HCT116 (cell line): ENCODE measurements at places on chromosomes 11 and 22.

- no peak for DNase-seq
Measured at GRCh38 chr11:44005956-44006355, 41.8 kb upstream of the ACCSL start.

DNA sequence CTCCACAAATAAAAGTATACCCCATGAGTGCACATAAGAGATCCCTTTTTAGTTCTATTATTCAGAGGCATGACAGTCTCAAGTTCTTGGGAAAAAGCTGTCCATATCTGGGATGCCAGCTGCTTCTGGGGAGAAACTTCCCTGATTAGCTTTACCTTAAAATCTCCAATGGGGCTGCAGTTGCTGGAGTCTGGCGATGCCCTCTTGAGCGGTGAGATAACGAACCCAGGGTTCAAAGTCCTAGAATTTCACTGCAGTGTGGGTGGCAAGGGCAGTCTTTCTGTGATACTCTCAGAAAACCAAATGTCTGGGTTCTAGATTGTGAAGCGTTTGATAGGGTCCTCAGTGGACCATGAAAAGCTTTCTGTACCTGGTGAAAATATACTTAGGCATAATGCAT lies 7.4 kb upstream of the PRR33 start:
- DNase-seq = no peak

DNA sequence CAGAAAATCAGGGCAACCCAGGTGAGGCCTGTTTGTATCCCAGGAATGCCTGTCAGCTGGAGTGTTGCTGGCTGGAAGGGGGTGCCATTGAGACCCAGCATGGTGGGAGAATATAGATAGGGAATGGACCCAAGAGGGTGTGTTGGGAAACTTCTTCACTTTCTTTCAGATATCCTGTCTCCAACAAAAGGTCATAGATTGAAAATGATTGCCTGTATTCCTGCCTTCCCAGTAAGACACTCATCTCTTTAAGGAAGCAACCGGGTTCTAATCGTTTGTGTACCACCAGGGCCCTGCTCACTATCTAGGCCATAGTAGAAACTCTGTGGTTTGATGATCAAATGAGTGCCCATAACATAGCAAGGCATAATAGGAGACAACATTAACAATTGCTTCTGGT lies at the start of gene OR51I1:
OR51I1 (minus strand) TSS at position 101 of the 400 bp plus-strand sequence; CDS start at position 101, 0 bp downstream.
- no peak for DNase-seq

- peak; percentile 22 for DNase-seq
Measured at GRCh38 chr11:7892840-7893254, 38.2 kb downstream of the OR10A6 start.

DNA sequence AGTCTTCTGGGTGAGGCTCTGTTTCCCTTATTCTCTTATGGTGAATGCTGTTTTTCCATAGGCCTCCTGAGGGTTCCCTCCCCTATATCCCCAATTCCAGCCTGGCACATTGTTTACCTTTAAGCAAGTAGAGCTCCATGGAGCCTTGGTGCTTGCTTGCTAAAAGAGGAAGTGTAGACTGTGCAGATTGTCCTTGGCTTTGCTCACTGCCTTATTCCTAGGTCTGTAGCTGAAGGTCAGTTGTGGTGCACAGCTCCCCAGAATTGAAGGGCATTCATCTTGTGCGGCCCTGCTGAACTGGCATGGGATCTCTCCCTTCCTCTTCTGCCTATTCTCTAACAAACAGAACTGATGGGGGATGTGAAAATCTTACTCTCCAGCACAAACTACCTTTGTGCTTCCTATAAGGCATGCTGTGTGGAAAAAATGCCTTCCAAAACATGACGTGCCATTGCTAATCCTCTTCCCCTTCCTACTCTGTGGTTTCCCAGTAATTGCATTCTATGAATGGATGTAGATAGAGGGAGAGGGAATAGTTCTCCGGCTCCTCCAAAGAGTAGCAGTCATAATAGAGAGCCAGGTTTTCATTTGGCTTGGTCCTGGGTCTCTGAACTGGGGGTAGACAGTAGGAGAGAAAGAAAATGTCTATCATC lies 34.2 kb upstream of the PLET1 start:
- DNase-seq = no peak

GRCh38 chr22:46660604-46661201 lies 40.5 kb downstream of the GRAMD4 start:
- no peak for DNase-seq

GRCh38 chr11:22742157-22742613 lies 75.8 kb downstream of the GAS2 start:
- DNase-seq = no peak

GRCh38 chr11:6319001-6319703 lies 1.1 kb downstream of the CAVIN3 start:
- no peak for DNase-seq

DNA sequence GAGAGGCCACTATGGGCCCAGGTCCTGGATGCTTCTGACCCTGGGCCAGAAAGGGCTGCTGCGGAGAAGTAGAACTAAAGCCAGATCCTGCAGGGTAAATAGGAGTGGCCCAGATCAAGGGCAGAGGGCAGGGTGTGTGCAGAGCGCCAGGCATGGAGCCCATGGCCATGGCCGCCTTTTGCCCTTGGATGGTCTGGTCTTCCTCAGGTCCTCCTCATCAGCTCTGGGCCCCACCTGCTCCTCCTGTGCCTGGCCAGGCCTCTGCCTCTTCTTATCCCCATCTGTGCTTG lies 277.6 kb downstream of the BRD1 start:
- no peak for DNase-seq

DNA sequence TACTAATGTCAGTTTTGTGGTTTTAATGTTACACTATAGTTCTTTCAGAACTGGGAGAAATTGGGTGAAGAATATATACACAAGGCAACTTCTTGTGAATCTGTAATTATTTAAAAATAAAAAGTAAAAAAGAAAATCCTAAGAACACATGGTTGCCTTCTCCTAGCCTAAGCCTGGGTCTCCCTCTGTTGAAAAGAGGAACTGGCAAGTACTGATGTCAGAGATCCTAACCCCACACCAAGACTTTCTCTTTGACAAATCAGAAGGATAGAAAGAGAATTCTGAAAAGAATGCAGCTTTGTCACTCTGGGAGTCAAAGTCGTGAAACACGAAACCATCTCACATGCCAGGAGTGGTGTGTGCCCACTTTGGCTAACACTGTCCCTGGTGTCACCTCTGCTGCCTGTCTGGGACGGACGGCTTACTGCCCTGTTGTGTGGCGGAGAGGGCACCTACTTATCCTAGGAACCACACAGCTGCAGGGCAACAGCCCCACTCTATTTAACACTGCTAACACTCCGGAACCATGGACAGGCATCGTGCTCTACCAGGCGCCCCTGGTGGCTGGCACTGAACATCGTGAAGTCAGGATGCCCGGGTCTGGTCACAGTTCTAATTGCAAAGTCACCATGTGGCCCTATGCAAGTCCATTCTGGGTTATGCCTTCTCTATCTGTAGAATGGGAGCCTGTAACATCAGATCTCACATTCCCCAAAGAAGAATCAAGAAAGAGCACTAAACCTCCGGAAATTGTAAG lies 108.7 kb upstream of the CD82 start:
- peak; percentile 37 for DNase-seq

DNA sequence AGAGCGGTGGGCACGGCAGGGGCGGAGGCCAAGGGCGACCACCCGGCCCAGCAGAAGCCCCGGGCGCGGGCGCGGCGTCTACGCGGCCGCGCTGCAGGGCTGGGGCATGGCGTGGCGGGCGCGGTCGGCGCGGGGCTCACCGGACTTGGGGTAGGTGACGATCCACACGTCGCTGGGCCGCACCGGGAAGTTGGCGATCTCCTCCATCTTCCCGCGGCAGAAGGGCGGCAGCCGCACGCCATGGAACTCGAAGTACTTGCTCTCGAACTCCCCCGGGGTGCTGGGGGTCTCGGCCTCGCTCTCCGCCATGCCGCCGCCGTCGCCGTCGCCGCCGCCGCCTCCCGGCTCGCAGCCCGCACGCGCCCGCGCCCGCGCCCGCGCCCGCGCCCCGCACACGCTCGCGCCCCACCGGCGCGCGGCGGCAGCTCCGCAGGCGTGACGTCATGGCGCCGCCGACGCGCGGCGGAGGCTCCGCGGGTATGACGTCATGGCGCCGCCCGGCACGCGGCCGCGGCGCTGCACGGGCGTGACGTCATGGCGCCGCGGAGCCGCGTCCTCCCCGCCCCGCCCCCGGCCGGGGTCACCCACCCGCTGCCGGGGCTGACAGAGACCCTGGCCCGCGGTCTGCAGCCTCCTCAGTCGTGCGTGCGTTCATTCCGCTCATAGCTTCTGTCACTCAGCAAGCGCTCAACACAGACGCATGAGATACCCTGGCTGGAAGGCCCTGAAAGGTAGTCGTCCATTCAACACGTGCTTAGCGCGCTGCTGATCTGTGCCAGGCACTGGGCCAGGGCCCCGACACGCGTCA lies at the start of gene SULT4A1:
SULT4A1 (minus strand) TSS at position 440 of the 808 bp plus-strand sequence; CDS start at position 309, 131 bp downstream.
- DNase-seq = peak; percentile 19

GRCh38 chr22:25362883-25363240 lies 143.4 kb downstream of the CRYBB2 start:
- DNase-seq = no peak

- no peak for DNase-seq
Measured at GRCh38 chr11:32829157-32829679, 509 bp upstream of the PRRG4 start.

DNA sequence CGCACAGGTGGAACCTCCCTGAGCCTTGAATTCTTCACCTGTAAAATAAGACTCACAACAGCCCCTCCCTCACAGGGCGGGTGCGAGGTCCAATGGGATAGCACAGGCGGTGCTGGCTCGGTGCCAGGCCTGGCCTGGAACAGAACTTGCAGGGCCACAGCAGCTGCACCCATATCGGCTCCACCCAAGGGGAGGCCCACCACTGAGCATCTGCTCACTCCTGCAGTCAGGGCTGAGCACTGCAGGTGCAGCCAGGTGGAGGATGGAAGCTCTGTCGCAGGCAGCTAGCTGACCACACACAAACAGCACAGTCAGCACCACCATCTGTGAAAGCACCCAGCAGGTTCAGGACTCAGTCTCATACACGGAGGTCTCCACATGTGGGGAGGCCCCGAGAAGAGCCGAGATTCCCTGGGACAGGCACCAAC lies 19.6 kb downstream of the VPS37C start:
- no peak for DNase-seq

- DNase-seq = no peak
Measured at GRCh38 chr22:38122616-38123015, 12.1 kb upstream of the BAIAP2L2 start.

GRCh38 chr22:48902001-48902869 lies 925.4 kb downstream of the BRD1 start:
- DNase-seq = no peak

GRCh38 chr11:112694813-112695212 lies 266.4 kb upstream of the NCAM1 start:
- no peak for DNase-seq

- no peak for DNase-seq
Measured at GRCh38 chr11:113113801-113114704, 152.8 kb downstream of the NCAM1 start.

DNA sequence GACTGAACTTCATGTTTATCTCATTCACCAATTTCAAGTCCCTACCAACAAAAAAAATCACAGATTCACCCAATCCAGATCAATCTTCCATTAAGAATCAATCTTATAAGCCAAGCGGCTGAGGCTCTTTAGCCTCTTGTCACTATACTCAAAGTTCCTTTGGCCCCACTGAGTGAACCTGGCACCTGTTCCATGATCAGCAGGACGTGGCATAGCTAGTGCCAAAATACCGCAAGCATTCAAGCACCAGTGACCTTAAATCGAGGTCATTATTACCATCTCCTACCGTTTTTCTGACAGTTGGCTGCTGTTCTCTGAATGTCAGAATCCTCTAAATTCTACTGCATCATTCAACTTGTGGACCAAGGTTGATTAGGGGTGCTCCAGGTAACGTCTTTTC lies 141.2 kb downstream of the CADM1 start:
- no peak for DNase-seq

DNA sequence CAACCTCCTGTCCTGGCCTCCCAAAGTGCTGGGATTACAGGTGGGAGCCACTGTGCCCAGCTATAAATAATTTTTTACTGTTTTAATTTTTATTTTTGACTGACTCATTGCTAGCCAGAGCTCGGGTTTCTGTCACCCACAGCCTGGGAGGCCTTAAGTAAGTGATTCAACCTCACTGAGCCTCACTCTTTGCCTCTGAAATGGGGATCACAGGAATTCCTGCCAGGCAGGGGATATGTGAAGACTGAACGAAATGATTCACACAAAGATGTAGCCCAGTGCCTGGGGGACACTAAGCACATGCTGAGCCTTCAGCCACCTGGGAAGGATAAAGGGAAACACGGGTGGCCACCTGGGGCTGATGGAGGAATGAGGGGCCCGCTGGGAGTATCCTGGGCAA lies 3.8 kb upstream of the LRRC74B start:
- no peak for DNase-seq

GRCh38 chr11:10204021-10204420 lies 90.0 kb downstream of the SBF2 start:
- no peak for DNase-seq

DNA sequence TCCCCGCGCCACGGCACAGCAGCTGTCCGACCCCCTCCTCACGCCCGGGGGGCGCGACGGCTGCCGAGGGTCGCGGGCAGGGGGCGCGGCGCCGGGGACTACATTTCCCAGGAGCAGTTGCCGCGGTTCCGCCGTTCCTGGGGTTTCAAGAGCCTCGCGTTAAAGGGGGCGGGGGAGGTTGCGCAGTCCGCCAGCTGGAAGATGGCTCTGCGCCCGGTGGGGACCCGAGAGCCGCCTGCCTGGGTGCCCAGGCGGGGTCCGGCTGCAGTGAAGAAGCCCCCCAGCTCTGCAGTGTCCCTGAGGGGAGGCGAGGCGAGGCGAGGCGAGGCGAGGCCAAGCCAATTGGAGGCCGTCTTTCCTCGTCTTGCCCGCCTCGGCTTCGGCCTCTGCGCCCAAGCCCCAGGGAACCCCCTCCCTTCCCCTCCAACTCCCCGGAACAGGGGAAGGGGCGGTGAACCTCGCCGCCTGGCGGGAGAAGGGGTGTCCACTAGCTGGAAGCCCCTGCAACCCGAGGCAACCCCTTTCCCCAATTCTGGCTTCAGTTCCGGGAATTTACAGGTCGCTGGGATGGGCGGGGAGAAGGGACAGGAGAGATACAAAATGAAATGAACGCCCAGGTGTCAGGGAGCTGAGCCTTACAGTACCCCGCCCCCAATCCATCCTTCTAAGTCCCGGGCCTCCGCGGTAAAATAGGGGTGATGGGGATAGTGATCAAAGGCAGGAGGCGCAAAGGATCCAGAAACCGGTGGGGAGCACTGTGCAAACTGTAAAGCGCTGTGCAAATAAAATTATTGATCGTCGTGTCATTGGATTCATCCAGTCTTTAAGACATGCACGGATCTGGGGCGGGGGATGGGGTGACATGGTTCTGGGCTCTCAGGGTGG lies 5.2 kb upstream of the GCAT start:
- no peak for DNase-seq
